Esophagus squamous epithelium (tissue), 5 donors: ENCODE measurements at places on chromosomes 3 and 15.
A peak's percentile ranks its signal among the peaks of the same experiment; 100 is the strongest.

DNA sequence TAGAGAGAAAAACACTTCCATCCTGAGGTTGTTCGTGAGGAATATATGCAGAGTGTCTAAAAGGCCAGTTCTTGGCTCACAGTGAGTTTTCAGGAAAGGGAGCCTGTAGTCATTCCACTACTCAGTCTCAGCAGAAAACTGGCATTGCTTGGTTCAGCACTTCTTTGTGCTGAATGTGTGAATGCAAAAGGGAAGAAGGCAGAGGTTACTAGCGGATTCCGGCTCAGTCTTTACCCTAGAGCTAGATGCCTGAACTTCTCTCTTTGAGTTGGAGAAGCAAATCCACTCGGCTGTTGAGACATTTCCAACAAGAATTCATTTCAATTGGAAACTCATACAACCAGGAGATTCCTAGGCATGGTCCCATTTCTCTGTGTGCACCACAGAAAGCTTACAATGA lies 23.1 kb upstream of the FRMD4B start:
- no peak for DNase-seq

DNA sequence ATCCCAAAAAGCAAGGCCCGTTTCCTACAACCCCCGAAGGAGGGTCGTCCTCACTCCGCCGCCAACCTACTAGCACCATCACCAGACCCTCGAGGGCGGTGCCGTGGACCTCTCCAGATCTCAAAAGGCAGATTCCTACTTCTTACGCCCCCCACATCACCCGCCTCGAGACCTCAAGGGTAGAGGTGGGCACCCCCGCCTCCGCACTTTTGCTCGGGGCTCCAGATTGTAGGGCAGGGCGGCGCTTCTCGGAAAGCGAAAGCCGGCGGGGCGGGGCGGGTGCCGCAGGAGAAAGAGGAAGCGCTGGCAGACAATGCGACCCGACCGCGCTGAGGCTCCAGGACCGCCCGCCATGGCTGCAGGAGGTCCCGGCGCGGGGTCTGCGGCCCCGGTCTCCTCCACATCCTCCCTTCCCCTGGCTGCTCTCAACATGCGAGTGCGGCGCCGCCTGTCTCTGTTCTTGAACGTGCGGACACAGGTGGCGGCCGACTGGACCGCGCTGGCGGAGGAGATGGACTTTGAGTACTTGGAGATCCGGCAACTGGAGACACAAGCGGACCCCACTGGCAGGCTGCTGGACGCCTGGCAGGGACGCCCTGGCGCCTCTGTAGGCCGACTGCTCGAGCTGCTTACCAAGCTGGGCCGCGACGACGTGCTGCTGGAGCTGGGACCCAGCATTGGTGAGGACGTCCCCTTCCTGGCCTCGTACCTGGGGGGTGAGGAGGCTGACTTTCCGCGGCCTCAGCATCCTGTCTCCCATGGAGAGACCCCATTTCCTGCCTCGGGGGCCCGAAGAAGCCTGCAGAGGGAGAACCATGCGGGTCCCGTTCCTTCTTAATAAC lies at the start of gene MYD88:
TSS of gene MYD88 (plus strand) at position 313 of the 842 bp plus-strand sequence. CDS start at position 353, 40 bp downstream.
- peak; percentile 59 for DNase-seq

- DNase-seq: no peak
Measured at GRCh38 chr3:40745381-40746106, 220.8 kb downstream of the ZNF621 start.

GRCh38 chr3:51929420-51930003 lies 12.2 kb downstream of the RRP9 start:
- DNase-seq: no peak

DNA sequence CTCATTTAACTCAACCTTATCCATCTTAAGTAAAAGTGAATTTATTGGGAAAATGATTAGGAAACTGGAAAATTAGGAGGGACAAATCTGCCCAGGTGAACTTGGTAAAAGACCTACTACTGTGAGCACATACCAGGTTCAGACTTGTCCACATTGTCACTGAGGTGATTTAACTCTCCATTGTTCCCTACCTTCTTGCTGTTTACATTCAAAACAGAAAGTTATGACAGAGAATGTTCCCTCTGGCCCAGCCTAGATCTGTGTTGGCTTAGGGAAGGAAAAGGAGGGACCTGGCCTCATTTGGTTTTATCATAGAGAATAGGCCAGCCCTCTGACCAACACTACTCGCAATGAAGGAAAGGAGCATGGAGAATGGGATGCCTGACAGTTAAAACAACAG lies 117.6 kb downstream of the SATB1 start:
- no peak for DNase-seq

- no peak for DNase-seq
Measured at GRCh38 chr3:10703875-10704274, 112.2 kb upstream of the SLC6A11 start.

GRCh38 chr15:62790546-62790945 lies 252.0 kb upstream of the TPM1 start:
- DNase-seq: no peak
